Stimulated activated CD8-positive, alpha-beta memory T cell treated with anti-CD3 and anti-CD28 coated beads, Interleukin-4, amount 100 ng/mL, for 1 hour (primary cell): ENCODE measurements at places on chromosomes 11 and 22.

DNA sequence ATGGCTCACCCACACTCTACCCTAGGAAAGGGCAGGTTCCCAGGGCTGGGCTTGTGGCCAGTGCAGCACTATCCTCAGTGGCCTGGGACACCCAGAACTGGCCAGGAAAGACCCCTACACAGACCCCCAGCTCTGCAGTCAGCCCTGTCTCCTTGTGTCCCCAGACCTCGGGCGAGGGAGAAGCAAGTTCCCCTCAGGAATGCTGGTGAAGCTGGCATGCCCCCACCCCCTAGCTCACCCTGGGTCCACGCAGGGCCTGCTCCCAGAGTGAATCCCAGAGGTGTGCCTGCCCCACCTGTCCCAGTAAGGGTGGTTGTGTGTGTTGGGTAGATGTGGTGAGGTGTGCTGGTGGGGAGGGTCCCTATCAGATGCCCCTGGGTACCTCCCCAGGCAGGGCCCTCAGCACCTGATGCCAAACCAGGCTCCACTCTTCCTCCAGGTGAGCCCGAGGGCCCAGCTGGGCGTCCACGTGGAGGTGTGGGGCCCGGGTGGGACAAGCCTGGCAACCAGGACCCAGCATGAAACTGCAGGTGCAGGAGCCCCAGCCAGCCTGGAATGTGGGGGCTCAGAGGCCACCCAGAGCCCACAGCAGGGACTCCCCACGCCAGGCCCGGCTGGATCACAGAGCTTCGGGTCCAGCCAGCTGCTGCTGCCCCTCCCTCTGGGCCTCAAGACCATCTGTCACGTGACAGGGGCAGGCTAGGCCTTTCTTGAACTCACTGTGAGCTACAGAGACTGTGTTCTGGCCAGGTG is 48.4 kb upstream of the KCNQ1OT1 start:
- DNase-seq = no peak

- DNase-seq = no peak
Measured at GRCh38 chr22:27435844-27436576, 365.5 kb downstream of the MN1 start.

- no peak for DNase-seq
Measured at GRCh38 chr11:108093128-108093904, 28.1 kb upstream of the ACAT1 start.

GRCh38 chr22:41996826-41997225 is 1.8 kb upstream of the WBP2NL start:
- DNase-seq = no peak

DNA sequence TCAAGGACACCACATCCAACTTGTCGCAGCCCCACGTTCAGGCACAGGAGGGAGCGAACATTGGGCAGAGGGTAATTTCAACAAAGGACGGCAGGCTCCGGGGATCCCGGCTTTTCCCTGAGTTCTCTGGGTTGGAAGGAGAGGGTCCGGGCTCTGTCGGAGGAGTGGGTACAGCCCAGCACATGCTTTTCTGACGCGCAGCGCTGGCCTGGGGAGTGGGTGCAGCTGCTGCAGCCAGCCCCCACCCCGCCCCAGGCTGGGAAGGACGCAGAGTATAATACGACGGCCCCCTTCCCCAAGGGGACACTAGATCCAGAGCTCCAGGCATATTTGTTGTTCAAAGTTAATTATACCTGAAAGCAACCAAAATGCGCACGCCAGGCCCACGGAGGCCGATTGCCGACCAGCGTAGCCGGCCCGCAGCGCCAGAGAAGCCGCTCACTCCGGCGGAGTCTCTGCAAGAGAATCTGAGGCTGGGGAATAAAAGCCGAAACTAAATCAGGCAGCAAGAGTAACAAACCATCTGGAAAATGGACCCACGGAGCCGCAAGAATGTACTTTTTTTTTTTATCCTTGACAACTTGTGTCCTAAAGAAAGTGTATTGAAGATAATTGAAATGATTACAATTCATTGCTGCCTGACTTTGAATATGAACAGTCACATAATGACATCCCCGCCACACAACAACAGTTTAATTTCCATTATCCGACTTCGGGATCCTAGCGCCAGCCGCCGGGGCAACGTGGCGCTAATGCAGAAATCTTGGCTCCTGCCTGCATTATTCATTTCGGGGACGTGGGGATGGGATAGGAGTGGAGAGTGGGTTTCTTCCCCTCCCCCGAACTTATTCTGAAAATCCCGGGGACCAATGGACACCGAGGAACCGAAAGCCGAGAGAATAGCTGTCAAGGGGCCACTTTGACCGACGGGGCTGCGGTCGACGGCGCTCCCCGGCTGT is 14.0 kb upstream of the PAX6 start:
- DNase-seq = no peak

DNA sequence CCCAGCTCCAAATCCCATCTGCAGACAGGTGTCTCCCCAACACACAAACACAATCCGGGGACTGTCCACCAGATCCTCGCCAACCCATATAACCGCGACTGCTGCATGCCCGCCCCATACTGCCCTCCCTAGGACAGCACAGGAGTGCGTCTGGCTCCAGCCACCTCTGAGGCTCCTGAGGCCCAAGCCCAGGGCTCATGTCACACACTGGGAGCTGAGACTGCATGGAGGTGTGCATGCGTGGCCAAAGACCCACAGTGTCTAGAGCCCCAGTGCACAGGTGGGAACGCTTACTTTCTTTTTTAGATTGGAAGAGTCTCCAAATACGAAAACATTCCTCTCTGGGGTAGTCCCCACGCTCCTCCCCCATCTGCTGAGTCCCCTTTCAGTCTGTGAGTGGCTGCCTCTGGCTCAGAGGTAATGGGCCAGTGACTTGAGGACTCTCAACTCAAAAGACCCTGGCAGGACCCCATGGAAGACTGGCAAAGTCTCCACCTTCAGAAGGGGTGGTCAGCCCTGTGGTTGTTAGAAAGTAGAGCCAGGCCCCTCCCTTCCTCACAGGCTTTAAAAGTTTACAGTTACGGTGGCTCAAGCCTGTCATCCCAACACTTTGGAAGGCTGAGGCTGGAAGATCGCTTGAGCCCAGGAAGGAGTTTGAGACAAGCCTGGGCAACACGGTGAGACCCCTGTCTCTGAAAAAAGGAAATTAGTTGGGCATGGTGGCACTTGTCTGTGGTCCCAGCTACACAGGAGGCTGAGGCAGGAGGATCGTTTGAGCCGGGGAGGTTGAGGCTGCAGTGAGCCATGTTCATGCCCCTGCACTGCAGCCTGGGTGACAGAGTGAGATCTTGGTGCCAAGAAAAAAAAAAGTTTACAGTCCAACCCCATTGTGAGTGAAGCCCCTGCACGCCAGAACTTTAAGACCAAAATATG is 2.3 kb downstream of the CBX7 start:
- no peak for DNase-seq
